ENCODE measurements at places on chromosomes 1 and 21.

DNA sequence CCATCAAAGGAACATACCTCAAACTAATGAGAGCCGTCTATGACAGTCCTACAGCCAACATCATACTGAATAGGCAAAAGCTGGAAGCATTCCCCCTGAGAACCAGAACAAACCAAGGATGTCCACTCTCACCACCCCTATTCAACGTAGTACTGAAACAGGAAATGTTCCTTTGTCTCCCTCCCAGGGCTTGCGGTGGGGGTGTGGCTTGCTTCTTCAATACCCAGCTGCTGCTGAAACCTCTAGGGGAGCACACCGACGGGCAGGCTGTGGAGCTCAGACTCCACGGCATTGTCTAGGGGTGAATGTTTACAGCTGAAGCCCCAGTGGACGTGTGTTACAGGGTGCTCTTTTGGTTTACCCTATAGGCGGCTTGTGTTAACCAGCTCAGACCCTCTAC, 30.5 kb upstream of the B3GALT2 start:
- DNase-seq = no peak

GRCh38 chr1:117106478-117106877, 15.1 kb downstream of the TRIM45 start:
- peak; percentile 52 for DNase-seq

DNA sequence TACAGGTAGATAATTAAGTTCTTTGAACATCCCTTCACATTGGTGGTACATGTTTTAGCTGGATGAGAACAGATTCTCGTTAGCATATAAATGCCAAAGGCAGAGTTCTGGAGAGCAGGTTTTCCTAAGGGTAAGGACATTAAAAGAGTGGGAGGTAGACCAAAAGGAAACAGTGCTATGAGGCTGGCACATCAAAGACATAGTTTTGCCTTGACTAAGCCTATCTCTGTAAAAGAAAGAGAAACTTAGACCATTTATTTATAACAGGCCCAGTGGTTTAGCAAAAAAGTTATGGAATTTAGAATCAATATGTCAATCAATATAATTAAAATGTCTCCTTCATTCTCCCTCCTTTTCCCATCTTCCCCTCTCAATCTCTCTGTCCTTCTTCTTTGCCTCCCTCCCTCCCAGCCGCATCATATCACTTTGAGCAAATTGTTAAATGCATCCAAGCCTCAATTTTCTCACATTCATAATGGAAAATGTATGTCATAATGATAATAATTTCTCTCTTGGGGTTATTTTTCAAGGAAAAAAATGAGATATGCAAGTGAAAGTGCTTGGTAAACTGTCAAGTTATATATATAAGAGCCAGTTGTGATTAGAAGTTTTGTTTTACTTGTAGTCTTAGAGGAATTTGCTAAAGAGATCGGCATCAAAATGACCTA, 209.9 kb upstream of the SGIP1 start:
- DNase-seq = no peak

- DNase-seq = peak; percentile 62
These were observed 8.8 kb upstream of the ANGPTL7 start for GRCh38 chr1:11180342-11180744.

DNA sequence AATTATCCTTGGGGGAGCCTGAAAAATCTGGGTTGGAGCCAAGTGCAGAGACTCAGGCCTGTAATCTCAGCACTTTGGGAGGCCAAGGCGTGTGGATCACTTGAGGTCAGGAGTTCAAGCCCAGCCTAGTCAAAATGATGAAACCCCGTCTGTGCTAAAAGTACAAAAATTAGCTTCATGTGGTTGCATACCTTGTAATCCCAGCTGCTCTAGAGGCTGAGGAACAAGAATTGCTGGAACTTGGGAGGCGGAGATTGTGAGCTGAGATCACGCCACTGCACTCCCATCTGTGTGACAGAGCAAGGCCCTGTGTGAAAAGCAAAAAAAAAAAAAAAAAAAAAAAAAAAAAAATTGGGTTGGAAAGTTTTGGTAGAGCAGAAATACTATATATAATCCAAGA, 1563.6 kb upstream of the PRMT6 start:
- DNase-seq = no peak

DNA sequence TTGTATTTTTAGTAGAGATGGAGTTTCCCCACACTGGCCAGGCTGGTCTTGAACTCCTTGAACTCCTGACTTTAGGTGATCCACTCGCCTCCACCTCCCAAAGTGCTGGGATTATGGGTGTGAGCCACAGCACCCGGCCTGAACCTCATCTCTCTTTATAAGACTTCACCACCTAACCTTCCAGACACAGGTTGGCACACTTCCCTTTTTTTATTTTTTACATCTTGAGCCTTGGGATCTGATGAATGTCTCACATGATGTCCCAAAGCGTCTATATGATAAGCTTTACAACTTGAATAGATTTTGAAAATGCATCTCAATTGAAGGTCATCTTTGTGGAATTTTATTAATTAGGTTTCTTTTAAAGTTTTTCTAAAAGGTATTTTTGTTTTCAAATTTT, 172.4 kb upstream of the IVNS1ABP start:
- DNase-seq = no peak

DNA sequence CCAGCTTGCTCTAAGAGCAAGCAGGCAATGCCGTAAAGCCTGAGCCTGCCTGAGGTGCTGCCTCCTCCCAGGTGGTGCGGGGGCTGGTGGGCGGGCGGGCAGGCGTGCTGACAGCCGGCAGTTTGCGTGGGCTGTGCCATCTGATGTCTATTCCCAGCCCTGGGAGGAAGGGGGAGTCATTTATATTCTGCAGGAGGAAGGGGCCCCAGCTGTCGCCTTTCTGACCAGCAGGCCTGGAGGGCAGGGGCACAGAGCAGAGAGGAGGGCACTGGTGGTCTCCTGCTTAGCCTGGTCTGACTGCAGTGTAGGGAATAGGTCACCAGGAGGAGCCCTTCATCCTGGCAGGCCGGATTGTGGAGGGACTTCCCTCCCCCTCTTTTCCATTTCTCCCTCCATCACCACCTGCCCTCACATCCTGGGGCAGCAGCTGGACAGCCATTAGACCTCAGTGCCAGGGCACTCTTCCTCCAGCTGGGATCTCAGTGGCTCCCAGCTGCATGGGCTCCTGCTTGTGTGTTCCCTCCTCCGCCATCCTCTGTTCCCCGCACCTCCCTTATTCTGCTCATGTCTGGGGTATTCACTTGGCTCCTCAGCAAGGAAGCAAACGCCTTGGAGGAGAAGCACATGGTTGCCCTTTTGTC, 4.4 kb downstream of the CYB561D1 start:
- peak; percentile 36 for DNase-seq

DNA sequence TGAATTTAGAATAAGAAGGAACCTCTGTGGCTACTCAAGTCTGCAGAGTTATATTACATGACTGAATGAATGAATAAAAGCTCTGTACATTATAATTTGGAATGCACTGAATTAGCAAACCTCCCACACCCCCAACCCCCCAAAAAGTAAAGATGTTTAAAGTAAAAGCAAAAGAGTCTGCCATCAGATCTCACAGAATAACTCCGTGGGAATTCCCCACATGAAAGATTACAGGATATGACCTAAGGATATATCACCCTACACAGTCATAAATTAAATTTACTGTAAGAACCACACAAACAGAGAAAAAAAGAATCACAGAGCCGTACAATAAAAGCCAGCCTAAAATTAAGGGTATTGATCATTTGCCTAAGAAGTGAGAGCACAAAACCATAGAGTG, 587.3 kb downstream of the PTPRC start:
- DNase-seq = peak; percentile 79

GRCh38 chr1:58726581-58726980, 26.7 kb upstream of the MYSM1 start:
- no peak for DNase-seq

DNA sequence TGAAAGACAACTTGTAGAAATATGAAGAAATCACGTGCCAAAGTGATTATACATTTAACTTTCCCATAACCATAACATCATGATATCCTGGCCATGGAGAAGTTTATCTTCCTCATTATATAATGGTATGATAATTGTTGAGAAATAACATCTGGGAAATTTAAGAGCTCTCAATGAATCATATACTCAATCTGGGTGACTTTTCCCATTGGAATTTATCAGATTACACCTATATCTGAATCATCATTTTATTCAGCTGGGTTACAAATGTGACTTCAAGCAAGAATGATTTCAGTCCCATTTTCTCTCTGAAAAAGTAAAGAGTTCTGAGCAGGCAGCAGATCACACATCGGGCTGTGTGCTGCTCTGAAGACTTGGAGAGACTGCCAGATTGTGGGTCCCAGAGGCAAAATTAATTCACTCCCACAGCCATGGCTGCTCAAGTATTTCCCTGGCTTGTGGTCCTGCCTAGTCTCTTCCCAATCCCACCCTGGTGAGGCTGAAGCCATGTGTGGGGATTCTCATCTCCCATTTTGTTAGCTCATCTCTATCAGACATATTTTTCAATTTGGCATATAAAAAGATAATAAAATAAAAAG, 278.0 kb downstream of the MRPL39 start:
- peak; percentile 92 for DNase-seq

DNA sequence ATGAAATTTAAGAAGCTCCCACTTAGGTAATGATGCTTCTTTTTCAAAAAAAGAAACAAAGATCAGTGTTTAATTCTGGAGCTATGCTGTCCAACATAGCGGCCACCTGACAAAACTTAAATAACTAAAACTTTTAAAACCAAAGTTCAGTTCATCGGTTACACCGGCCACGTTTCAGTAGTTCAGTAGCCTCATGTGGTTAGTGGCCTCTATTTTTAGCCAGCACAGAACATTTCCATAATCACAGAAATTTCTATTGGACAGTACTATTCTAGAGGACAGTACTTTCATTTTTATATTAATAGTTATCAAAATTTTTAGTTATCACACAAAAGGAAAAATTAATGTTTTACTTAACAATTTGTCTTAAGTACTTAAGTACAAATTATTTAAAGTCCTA, 141.0 kb downstream of the USP25 start:
- no peak for DNase-seq

DNA sequence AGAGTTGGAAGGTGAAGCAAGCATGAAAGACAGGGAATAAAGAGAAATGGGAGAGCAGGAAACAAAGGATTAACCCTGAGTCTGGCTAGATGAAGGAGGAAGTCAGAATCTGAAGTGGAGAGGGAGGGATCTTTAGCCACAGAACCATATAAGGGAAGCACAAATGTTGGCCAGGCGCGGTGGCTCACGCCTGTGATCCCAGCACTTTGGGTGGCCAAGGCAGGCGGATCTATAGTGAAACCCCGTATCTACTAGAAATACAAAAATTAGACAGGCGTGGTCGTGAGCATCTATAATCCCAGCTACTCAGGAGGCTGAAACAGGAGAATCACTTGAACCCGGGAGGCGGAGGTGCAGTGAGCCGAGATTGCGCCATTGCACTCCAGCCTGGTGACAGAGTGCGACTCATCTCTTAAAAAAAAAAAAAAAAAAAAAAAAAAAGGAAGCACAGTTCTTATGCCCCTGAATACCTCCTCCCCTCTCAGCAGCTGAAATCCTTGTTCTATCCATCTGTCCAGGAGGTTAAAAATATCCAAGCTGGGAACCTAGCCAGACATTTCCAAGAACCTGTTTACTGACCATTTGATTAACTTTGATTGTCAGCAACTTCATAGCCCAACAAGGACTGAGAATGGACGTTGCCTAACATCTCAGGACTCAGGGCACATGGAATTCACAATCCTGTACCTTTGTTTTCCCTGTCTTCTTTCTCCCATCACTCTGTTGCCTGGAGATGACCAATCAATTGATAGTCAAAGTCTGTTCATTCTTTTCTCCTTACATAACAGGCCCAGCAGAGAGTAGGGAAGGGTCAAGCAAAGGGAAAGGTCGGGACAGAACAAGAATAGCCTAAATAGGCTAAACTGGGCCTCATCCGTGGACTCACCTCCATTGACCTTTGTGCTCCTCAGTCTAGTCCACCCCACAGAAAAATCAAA, 10.6 kb downstream of the TXNIP start:
- peak; percentile 93 for DNase-seq

Data from HCEC 1CT (cell line).